ENCODE measurements at places on chromosomes 11 and 22. TPM values are rescaled to one million over a fixed set of nuclear protein-coding genes. Genes with fewer than 3 reads are reported as not detected.

DNA sequence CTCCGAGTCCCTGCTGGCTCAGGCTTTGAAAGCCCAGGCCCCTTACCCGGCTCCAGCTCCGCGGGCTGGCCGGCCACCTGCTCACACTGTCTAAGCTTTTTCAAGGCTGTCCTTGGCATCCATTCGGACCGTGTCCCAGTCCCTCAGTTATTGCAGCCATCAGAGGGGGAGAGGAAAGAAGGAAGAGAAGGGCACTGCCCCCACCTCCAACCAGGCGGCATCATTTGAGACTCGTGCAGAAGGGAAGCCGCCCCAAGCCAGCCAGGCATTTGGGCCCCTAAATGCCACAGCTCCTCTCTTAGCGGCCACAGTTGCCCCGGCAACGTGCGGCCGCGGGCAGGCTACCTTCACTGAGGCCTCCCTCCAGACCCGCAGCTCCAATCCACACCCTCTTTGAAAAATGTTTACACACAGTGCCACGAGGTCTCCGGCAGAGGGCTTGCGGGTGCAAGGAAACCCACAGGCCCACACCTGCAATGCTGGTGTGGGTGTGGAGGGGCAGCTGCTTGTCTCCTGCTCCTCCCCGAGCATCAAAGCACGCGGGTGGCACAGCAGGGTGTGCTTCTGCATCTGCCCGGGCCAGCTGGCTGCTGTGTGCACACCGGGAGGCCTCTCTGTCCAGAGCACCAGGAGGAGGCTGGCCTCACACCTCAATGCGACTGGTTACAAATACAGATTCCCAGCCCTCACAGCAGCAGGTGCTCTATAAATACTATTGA is 124.4 kb downstream of the CTTN start:
- H3K4me3 ChIP-seq, result no peak overlapping the region
- no peaks in the 10 kb centered on the region for H3K4me1 ChIP-seq
- DNase-seq, result peak; percentile 8

DNA sequence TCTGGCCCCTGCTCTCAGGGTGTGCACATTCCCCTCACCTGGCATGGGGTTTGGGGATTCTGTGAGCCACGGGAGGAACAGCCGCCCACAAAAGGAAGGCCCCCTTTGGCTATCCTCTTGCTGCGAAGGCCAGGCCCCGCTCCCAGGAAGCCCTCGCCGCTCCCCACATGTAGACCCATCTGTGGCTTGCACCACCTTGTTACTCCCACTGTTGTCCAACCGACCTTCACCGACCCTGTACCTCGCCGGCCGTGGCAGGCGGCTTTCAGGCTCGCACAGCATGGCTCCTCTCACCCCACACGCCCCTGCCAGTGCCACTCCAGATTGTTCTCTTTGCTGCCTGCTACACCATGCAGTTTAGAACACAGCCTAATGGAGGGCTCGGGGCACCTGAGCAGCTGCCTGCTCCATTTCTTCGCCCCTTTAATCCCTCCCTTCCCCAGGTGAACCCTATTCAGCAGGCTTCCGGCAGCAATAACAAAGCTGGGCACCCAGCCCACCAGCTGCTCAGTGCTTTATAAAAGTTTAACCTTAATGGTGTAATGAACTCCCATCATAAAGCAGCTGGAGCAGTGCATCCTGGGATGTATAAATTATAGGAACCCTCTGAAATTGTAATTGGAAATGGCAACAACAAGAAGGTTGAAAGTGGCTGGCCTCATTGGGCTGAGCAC is 10.7 kb downstream of the DAGLA start:
- H3K4me3 ChIP-seq, result no peak overlapping the region
- H3K27me3 ChIP-seq, result peaks cover 9% of the 10 kb centered on the region
- no peak overlapping the region for H3K27ac ChIP-seq

The FOLR3 gene
- total RNA-seq, result not detected

- no peak overlapping the region for H3K4me3 ChIP-seq
- no peaks in the 10 kb centered on the region for H3K36me3 ChIP-seq
- H3K27me3 ChIP-seq, result no peaks in the 10 kb centered on the region
- no peaks in the 10 kb centered on the region for H3K4me1 ChIP-seq
- no peak for DNase-seq
- no peak overlapping the region for H3K27ac ChIP-seq
Observed at GRCh38 chr11:23711981-23712380, 784.9 kb upstream of the LUZP2 start.

- no peak overlapping the region for H3K4me3 ChIP-seq
- peaks cover 7% of the 10 kb centered on the region for H3K27me3 ChIP-seq
- no peak overlapping the region for H3K27ac ChIP-seq
- no peaks in the 10 kb centered on the region for H3K4me1 ChIP-seq
Observed at GRCh38 chr22:27782088-27782487, 19.5 kb downstream of the MN1 start.

The ZBTB3 gene
- total RNA-seq, result 14.3 TPM

DNA sequence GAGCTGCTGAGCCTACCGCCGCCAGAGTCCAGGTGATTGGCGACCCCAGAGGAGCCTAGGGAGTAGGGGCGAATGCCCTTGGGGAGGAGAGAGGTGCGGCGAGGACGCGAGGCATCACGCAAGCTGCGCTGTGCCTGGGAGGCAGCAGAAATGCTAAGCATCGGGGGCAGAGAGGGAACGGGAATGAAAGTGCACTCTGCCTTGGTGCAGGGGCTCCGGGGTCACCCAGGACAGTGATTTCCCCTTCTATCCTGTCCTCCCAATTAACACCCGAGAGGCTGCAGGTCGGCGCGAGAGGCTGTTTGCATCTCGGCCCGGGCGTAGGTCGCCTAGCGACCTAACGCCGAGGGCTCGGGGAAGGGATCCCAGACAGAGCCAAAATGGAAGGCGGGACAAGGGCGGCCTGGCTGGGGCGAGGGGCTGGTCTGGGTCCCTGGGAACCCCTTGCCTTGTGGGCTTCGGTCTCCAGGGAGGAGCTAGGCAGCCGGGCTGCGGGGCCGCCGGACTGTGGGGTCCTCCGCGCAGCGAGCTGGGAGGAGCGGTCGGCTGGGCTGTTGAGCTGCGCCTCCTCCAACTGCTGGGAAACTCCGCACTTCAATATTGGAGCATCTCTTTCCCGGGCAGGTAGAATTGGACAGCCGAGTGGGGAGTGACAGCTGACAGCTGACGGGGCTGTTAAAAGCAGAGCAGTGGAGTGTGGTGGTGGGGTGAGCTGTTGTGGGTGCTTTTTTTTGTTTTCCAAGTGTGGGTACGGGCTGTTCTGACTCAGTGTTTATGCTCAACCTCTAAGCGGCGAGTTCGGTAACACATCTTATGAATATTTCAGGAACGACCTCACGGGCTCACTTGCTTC is 657 bp downstream of the ELMOD1 start:
- H3K27ac ChIP-seq, result no peak overlapping the region
- peaks cover 1% of the 10 kb centered on the region for H3K36me3 ChIP-seq
- H3K4me3 ChIP-seq, result peak overlapping the region; percentile 72
- peaks cover 24% of the 10 kb centered on the region for H3K4me1 ChIP-seq
- DNase-seq, result peak; percentile 8
- peaks cover 81% of the 10 kb centered on the region for H3K27me3 ChIP-seq

GRCh38 chr11:131800452-131800851 is 430.0 kb downstream of the NTM start:
- H3K27me3 ChIP-seq, result no peaks in the 10 kb centered on the region
- H3K36me3 ChIP-seq, result no peaks in the 10 kb centered on the region
- no peaks in the 10 kb centered on the region for H3K4me1 ChIP-seq
- no peak overlapping the region for H3K27ac ChIP-seq

DNA sequence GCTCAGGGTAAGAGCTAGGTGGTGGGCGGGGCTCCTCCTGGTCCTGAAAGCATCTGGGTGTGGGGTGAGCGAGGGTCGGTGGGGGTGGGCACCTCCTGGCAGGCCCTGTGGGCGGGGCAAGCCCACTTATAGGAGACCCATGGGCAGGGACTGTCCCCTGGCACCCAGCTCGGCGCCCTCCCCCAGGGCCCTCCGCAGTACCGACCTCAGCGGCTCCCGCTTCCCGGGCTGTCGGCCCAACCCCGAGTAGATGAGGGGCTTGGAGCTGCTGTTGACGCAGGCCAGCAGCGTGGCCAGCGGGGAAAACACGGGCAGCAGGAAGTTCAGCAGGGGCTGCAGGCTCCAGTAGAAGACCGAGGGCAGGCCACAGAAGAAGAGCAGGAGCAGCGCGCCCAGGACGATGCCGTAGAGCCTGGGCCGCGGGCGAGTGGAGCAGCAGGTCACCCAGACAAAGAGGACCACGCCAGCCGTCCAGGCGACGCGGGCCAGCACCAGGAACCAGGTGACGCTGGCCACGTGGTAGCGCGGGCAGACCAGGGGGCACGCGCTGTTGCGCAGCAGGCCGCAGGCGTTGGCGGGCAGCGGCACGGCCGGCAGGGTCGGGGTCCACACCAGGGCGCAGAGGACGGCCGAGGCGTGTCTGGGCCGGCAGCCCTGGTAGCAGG is 663 bp downstream of the MRGPRG start:
- no peaks in the 10 kb centered on the region for H3K36me3 ChIP-seq
- H3K27ac ChIP-seq, result peak overlapping the region; percentile 9
- H3K27me3 ChIP-seq, result peaks cover 10% of the 10 kb centered on the region
- peaks cover 11% of the 10 kb centered on the region for H3K4me1 ChIP-seq
- no peak overlapping the region for H3K4me3 ChIP-seq

GRCh38 chr11:40602866-40603552 is 856.4 kb downstream of the LRRC4C start:
- no peaks in the 10 kb centered on the region for H3K36me3 ChIP-seq
- no peak overlapping the region for H3K27ac ChIP-seq
- H3K27me3 ChIP-seq, result no peaks in the 10 kb centered on the region
- DNase-seq, result no peak
- no peak overlapping the region for H3K4me3 ChIP-seq

GRCh38 chr11:87266751-87267150 is 229.0 kb downstream of the TMEM135 start:
- no peak overlapping the region for H3K27ac ChIP-seq
- no peak for DNase-seq
- no peaks in the 10 kb centered on the region for H3K27me3 ChIP-seq

DNA sequence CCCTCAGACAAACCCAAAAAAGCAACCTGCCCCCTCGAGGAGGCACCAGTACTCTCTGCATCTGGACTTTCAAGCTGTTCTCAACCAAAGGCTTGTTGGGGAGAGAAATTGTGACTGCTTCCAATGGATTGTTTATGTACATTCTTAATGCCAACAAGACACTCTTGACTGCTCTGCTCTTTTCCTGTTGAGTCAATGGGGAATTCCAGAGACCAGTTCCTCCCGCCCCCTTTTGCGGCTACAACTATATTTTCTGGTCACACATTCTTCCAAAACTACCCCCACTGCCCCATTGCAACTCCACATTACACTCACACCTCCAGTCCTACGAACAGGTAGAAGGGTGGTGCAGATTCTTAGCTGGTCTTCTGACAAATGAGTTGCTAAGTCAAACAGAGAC is 187.0 kb downstream of the DSCAML1 start:
- DNase-seq, result no peak
- H3K4me3 ChIP-seq, result no peak overlapping the region
- H3K27ac ChIP-seq, result no peak overlapping the region
- H3K4me1 ChIP-seq, result peaks cover 18% of the 10 kb centered on the region
- H3K27me3 ChIP-seq, result no peaks in the 10 kb centered on the region

The TESMIN gene
- total RNA-seq, result 7.8 TPM

DNA sequence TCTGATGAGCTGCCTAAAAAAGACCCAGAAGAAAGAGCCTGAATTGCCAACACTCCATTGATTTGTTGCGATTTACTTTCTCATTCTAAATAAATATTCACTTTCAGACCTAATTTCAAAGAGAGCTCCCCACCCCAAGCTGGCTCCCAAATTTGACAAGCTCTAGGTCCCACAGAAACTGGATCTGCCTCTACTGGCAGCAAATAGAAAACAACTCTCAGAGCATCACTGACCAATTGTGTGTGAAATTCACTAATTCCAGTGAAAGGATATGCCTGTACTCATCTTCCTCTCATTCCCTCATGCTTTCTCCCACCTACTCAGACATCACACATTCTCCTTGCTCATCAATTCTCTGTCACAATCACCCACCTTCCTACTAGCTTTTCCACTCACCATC is 249.1 kb downstream of the DCDC1 start:
- no peaks in the 10 kb centered on the region for H3K36me3 ChIP-seq
- H3K27me3 ChIP-seq, result no peaks in the 10 kb centered on the region
- H3K27ac ChIP-seq, result no peak overlapping the region
- H3K4me3 ChIP-seq, result no peak overlapping the region
- DNase-seq, result no peak

- H3K27me3 ChIP-seq, result no peaks in the 10 kb centered on the region
- H3K4me1 ChIP-seq, result peaks cover 44% of the 10 kb centered on the region
- H3K27ac ChIP-seq, result peak within 1 kb of the TSS; percentile 99
- DNase-seq, result peak; percentile 100
Observed at GRCh38 chr11:126268708-126269579, at the start of the genes FOXRED1 and SRPRA. Gene FOXRED1 (plus strand): TSS chr11:126269154. CDS start chr11:126269207, 53 bp downstream. Gene SRPRA (minus strand): TSS chr11:126268895. CDS start chr11:126268804, 91 bp downstream.

The SYT9 gene
- total RNA-seq, result not detected

The HIC2 gene
- total RNA-seq, result 5.1 TPM

- no peaks in the 10 kb centered on the region for H3K4me1 ChIP-seq
- no peak overlapping the region for H3K27ac ChIP-seq
- H3K36me3 ChIP-seq, result peaks cover 56% of the 10 kb centered on the region
- no peaks in the 10 kb centered on the region for H3K27me3 ChIP-seq
- H3K4me3 ChIP-seq, result no peak overlapping the region
Observed at GRCh38 chr22:29811377-29811776, 26.7 kb downstream of the ASCC2 start.

GRCh38 chr11:31974366-31975136 is 116.3 kb upstream of the RCN1 start:
- DNase-seq, result no peak
- H3K27me3 ChIP-seq, result peaks cover 18% of the 10 kb centered on the region

DNA sequence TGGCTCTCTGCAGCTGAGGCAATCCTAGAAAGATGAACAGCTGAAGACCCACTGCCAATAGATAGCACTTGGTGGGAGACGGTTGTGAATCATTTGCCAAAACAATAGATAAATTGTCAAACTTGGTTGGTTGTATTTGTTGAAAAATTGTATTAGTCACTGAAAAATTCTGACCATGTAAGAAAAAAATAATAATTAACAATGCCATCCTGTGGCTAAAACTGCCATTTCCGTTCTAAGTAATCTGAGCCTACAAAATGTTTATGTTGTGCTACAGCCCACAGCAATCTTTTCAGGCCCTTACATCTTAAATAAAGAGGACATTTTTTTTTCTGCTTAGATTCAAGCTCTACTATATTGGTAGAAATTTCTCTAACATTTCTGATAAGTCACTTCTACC is 103.2 kb upstream of the ANO3 start:
- no peak for DNase-seq
- no peaks in the 10 kb centered on the region for H3K27me3 ChIP-seq
- H3K4me1 ChIP-seq, result no peaks in the 10 kb centered on the region
- H3K27ac ChIP-seq, result no peak overlapping the region

The CECR2 gene
- not detected for total RNA-seq

- peaks cover 3% of the 10 kb centered on the region for H3K27me3 ChIP-seq
- DNase-seq, result no peak
- H3K36me3 ChIP-seq, result no peaks in the 10 kb centered on the region
- no peak overlapping the region for H3K27ac ChIP-seq
- no peak overlapping the region for H3K4me3 ChIP-seq
Observed at GRCh38 chr11:8833568-8834315, 77.2 kb upstream of the AKIP1 start.

- DNase-seq, result no peak
- no peak overlapping the region for H3K27ac ChIP-seq
- H3K36me3 ChIP-seq, result no peaks in the 10 kb centered on the region
- H3K27me3 ChIP-seq, result no peaks in the 10 kb centered on the region
Observed at GRCh38 chr11:131874070-131874469, 503.7 kb downstream of the NTM start.

The VEGFB gene
- total RNA-seq, result 60.3 TPM

The TRIM3 gene
- 8.4 TPM for total RNA-seq

GRCh38 chr11:114087025-114087424 is 27.5 kb downstream of the ZBTB16 start:
- H3K27ac ChIP-seq, result peak overlapping the region; percentile 15
- peaks cover 13% of the 10 kb centered on the region for H3K4me1 ChIP-seq
- no peak overlapping the region for H3K4me3 ChIP-seq
- peaks cover 22% of the 10 kb centered on the region for H3K27me3 ChIP-seq

- no peaks in the 10 kb centered on the region for H3K4me1 ChIP-seq
- H3K36me3 ChIP-seq, result no peaks in the 10 kb centered on the region
- DNase-seq, result no peak
- no peak overlapping the region for H3K4me3 ChIP-seq
Observed at GRCh38 chr11:119478711-119479285, 55.8 kb upstream of the THY1 start.

The GTSE1 gene
- 96.4 TPM for total RNA-seq

All from activated CD4-positive, alpha-beta T cell treated with anti-CD3 and anti-CD28 coated beads, Interleukin-2, amount 10 ng/mL, durations not matched to agents 7 days and 5 days (primary cell).